ENCODE measurements at places on chromosomes 3 and 15. TPM values are rescaled to one million over a fixed set of nuclear protein-coding genes. Genes with fewer than 3 reads are reported as not detected.
A peak's percentile ranks its signal among the peaks of the same experiment; 100 is the strongest.

The SMCO1 gene
- total RNA-seq, result not detected

The LRRC49 gene
- 16.1 TPM for total RNA-seq

- DNase-seq, result peak; percentile 99
Observed at GRCh38 chr15:58749532-58750337, at the start of gene ADAM10. Gene ADAM10, minus strand, starts transcription at chr15:58749707. Its CDS starts 173 bp downstream, at chr15:58749534.

The DTX3L gene
- 32.1 TPM for total RNA-seq

The KPNA1 gene
- 40.6 TPM for total RNA-seq

The NR1I2 gene
- not detected for total RNA-seq

The NCEH1 gene
- total RNA-seq, result 8.3 TPM
